ENCODE measurements at places on chromosomes 6 and 20.

DNA sequence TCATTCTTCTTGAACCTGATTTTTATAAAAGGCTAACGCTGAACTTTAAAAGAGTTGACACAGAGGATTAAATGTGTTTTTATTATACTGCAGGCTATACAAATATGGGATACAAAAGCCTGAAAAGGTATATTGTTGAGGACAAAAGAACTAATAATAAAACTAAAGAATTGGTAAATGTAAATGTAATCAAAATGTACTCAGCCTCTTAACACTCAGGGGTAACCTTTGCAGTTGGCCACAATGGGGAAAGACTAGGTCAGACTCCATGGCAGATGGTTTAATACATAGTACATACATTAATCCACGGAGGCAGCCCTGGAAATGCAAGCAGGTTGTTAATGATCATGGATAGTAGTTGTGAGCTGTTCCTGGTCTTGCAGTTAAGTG, 57.5 kb downstream of the SOBP start:
- DNase-seq: no peak

DNA sequence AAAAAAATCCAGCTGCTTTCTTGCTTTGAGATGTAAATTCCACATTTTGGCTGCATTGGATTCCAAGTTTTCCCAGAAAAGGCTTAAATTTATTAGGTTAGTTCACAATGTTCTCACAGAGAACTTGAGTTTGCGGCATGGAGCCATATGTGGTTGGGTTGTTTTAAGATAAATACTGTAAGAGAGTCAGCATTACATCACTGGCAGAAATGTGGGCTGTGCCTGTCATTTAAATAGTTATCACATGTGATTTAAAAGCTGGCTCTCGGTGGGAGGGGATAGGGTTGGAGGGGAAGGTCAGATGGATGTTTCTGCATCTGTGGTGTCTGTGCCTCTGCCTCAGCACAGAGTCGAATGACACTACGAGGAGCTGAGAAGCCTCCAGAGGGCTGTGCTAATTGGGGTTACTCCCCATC, 73.8 kb upstream of the SCP2D1 start:
- DNase-seq: no peak

DNA sequence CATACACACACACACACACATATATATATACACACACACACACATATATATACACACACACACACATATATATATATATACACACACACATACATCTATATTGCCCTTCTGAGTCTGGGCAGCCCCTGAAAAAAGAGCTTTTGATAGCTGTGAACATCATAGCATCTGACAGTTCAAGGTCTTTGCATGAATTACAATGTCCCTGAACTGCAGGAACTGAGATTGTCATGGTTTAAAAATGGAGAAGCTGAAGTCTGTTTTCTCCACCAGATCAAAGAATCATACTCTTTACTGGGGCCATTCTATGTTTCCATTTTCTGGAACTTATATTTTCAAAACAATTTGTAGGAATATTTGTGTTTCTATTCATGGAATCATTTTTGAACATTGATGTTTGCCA, 189.8 kb downstream of the ZDHHC14 start:
- DNase-seq: no peak

GRCh38 chr6:130936933-130937332, 109.7 kb downstream of the SMLR1 start:
- no peak for DNase-seq

GRCh38 chr6:78243519-78243918, 590.7 kb downstream of the MEI4 start:
- no peak for DNase-seq

GRCh38 chr6:49336514-49337131, 126.4 kb downstream of the MMUT start:
- no peak for DNase-seq

DNA sequence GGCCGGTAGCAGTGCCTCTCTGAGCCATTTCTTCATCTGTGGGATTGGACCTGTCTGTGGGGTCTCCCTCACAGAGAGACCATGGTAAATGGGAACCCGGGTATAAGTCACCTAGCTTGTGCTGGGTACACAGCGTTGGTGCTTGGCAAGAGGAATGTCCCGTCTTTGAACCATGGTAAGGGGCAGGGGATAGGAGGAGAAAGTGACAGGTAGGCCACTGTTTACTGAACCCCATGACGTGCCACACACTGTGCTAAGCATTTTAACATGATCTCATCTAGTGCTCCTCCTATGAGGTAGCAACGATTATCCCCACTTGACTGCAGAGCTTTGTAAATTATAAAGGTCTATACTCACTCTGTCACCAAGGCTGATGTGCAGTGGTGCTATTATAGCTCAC, 600 bp upstream of the TNNC2 start:
- DNase-seq: no peak

GRCh38 chr6:3419624-3420272, 37.1 kb downstream of the SLC22A23 start:
- DNase-seq: no peak

- no peak for DNase-seq
Measured at GRCh38 chr6:65110031-65110430, 597.0 kb downstream of the EYS start.

- no peak for DNase-seq
Measured at GRCh38 chr6:134002821-134003220, 49.6 kb downstream of the SLC2A12 start.

DNA sequence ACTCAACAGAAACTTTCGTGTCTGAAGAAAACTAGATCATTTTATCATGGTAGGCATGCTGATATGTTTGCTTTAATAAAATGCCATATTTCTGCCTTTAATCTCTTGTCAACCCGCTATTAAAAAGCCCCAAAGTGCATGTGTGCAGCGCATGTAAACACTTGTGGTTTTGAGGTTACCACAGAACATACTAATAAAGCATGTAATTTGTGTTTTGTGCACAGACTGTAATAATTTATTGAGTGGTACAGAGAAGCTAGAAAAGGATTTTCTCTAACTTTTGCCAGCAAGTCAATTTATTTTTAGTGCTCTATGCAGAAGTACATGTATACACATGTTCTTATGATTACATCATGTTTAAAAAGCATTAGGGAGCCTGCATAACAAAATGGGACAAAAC, 349.9 kb upstream of the SLC35B3 start:
- no peak for DNase-seq

GRCh38 chr6:31403283-31404060, at the start of gene MICA:
MICA (plus strand) TSS chr6:31403595; CDS start chr6:31403633, 38 bp downstream.
- DNase-seq: peak; percentile 46

GRCh38 chr6:126056355-126057004, 70.1 kb downstream of the TRMT11 start:
- DNase-seq: no peak

- no peak for DNase-seq
Measured at GRCh38 chr6:10658910-10659698, 35.3 kb downstream of the C6orf52 start.

DNA sequence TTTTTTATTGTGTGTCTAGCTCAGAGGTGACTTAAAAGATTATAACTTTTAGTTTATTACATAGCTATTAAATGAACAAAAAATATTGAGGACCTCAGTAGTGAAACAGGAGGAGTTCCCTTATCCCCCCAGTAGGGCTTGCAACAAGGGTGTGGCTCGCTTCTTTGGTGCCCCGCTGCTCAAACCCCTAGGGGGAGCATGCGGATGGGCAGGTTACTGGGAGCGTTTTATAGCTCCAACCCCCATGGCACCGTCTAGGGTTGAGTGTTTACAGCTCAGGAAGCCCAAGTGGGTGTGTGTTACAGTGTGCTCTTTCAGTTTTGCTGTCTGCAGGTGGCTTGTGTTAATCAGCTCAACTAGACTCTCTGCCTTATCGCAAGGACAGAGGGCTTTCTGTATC, 1513.7 kb downstream of the GRIK2 start:
- no peak for DNase-seq

DNA sequence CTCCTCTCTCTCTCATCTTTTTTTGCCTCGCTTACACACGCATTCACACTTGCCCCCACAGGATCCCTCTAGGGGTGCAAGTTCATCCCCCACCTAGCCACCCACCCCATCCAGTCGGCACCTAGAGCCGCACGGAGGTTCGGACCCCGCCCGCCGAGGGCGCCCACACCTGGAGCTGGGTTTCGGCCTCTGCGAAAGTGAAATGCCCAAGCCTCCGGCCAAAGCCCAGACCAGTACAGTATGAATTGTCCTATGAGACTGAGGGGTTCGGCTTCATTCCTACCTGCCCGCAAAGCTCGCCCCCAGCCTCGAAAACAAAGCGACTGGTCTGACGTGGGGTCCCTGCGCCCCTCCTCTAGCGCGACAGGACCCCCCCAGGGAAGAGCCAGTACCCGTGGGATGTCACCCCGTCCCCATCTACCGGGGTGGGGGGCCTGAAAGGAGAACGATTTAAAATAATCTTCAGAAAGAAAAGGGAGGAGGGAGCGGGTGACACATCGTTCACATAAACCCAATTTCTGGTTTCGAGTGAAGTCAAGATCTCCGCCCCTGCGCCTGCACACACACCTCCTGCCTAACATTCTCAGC, 1.5 kb downstream of the TFAP2A start:
- no peak for DNase-seq

- no peak for DNase-seq
Measured at GRCh38 chr6:20584100-20584731, 50.0 kb downstream of the CDKAL1 start.

GRCh38 chr20:39954621-39955020, 734.4 kb downstream of the MAFB start:
- DNase-seq: no peak

GRCh38 chr20:49539481-49540231, 28.3 kb downstream of the PTGIS start:
- no peak for DNase-seq

Measured in activated CD4-positive, alpha-beta T cell treated with anti-CD3 and anti-CD28 coated beads, Interleukin-2, amount 50 U/mL, for 4 hours (primary cell).